ENCODE measurements at places on chromosomes 4 and X. TPM values are rescaled to one million over a fixed set of nuclear protein-coding genes. Genes with fewer than 3 reads are reported as not detected.

The FAM184B gene
- not detected for total RNA-seq

GRCh38 chr4:181674315-181674875 lies 568.8 kb upstream of the TENM3 start:
- no peak for DNase-seq

The MAPK10 gene
- total RNA-seq: 24.9 TPM

DNA sequence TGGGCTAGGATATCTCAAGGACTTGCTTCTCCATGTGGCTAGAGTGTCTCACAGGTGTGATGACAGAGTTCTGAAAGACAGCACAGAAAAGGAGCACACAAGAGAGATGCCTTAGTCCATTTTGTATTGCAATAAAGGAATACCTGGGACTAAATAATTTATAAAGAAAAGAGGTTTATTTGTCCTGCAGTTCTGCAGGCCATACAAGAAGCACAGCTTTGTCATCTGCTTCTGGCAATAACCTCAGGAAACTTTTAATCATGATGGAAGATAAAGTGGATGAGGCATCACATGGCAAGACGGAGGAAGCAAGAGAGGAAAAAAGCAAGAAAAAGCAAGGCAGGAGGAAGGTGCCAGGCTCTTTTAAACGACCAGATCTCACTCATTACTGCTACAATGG lies 126.9 kb downstream of the ADAMTS3 start:
- DNase-seq: no peak

DNA sequence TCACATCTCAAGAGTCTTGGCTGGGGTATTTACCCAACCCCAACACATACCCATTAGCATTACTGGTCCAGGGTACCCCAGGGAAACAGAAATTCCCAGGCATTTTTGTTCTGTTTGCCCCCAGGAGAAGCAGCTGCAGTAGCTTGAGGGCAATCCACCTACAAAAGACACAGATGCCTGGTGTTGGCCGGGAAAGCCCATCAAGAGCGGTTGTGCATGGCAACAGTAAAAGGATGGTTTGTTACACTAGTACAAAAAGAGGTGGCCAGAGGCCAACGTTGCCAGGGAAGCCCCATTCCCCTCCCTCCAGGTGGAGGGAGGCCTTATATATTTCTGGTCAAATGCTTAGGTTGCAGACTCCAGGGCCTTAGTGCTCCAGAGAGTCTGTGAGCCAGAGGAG lies 637.8 kb downstream of the BCOR start:
- no peak for DNase-seq

The BEND4 gene
- 0.42 TPM for total RNA-seq

DNA sequence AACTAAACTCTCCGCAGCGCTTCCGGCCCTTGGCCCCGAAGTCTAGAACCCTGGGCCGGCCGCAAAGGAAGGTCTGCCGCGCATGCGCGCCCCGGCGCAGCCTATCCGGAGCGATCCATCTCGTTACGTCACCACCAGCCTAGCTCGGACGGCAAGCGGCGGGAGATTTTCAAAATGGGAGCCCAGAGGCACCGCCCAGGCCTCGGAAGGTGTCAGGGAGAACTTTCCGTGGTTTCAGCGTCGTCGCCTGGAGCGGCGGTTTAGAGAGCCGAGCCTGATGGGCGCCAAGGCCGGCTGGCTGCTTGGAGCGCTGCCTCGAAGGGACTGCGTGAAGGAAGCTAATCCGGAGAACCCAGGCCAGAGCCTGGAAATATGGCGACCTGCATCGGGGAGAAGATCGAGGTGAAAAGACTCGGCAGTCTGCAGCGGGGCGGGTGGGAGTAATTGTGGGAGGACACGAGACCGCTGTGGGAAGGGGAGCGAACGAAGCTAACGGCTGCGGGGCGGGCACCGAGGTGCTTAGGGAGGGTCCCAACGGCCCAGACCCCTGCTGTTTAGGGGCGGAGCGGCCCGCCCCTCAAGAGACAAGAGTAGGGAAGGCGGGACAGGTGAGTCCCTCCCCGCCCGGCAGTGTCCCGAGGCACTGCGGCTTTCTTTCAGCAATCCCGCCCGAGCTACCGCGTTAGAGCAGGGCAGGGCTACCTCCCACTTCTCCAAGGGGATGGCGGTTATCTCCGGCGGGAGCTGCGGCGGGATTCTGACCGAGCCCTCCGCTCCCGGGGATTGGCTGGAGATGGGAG lies at the start of gene PLK4:
Gene PLK4, plus strand, starts transcription at position 131 of the 800 bp plus-strand sequence. Its CDS starts 242 bp downstream, at position 373.
- peak; percentile 83 for DNase-seq

The CLDN22 gene
- not detected for total RNA-seq

The ANXA10 gene
- not detected for total RNA-seq

The TMEM31 gene
- not detected for total RNA-seq

DNA sequence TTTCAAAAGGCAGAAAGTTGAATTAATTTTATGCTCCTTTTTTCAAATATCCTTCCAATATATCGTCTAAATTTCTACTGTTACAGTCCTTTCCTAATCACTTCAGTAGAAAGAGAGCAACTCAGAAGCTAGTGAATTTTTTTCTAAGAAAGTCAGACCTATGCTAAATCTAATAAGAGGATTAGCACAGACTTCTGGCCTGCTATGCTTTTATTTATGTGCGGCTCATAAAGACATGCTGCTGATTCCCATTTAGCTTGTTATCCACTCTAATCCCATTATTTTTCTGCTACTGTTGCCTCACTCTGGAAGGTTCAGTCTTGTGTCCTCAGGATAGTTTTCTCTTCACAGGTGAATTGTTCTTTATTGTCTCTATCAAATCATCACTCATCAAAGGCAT lies 473.5 kb upstream of the FAM241A start:
- no peak for DNase-seq

DNA sequence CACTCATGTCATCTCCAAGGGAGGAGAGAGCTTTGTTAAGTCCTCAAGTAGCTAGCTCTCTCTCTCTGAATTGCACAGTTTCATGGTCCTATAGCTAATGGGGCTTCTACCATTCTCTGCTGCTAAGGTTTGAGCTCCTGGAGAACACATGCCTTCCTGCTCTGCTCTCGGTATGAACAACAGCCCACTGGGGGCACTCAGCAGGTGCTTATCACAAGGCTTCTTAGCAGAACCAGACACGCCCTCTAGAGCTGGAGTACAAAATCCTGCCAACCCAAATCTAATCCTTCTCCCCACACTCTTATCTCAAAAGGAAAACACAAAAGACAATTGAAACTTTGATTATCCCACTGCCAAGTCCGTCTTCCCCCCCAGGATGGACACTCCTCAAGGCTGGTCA lies 176.5 kb downstream of the HS3ST1 start:
- no peak for DNase-seq

DNA sequence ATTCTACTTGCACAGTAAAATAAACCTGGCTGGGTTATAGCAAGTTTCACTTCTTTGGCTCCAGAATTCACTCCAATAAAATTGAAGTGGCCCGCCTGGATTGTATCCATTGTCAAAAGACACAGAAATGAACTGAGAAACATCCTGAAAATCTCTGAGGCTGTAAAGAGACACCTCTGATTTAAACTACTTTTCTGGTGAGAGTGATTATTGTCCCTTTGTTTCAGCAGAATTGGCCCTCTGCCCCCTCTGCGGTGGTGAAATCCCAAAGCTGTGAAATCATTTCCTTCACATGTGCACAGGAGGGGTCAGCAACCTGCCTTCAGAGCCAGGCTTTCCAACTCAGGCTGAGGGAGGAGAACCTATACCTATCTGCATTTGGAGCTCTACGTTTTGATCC lies 23.0 kb downstream of the GAB3 start:
- peak; percentile 33 for DNase-seq

DNA sequence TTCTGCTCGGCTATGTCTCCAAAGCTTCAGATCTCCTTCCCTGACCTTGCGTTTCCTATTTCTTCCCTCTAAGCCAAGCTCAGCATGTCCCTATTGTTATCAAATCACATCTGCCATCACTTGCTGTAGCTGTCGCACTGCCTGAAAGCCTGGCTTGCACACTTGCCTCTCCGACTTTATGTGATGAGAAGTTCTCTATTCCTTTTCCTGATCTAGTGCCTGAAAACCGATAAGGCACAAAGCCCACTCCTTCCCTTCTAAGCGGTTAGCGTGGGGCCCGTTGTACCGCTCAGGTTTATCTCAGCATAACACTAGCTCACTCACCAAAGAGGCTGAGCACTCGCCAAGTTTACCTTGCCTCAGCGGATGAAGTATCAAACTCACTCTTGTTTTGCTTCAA lies 816 bp downstream of the NMU start:
- no peak for DNase-seq

- DNase-seq: no peak
These were observed 18.9 kb upstream of the GPM6B start for GRCh38 chrX:13835825-13836224.

The DCAF12L1 gene
- not detected for total RNA-seq

The SYTL5 gene
- total RNA-seq: 0.21 TPM

The TCP11X2 gene
- not detected for total RNA-seq

DNA sequence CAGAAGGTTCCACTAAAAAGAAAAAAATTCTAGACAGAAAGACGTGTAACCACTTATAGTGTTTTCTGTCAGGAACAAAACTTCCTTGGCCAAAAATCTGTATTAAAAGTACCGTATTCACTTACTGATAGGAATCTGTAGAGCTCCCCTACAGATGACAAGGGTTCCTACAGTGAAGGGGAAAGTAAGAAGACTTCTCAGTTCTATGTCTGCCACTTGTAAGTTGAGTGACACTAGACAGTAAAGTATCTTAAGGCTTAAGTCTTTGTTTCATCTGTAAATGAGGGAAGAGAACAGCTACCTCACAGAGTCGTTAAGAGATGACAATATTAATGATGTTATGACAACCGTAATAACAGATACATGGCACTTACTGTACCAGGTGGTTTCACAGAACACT lies 3.3 kb downstream of the COQ2 start:
- DNase-seq: no peak

The CASP3 gene
- total RNA-seq: 9.6 TPM

- no peak for DNase-seq
These were observed 4.2 kb downstream of the SLC49A3 start for GRCh38 chr4:684623-685327.
